ENCODE measurements at places on chromosomes 5 and 9. TPM values are rescaled to one million over a fixed set of nuclear protein-coding genes. Genes with fewer than 3 reads are reported as not detected.

DNAJC25 gene
- 3.0 TPM for total RNA-seq

RNF180 gene
- total RNA-seq: 0.69 TPM

TMEM252 gene
- not detected for total RNA-seq

PLPP7 gene
- total RNA-seq: 0.72 TPM

C5orf15 gene
- 24.1 TPM for total RNA-seq

DRD1 gene
- not detected for total RNA-seq

FOXI1 gene
- not detected for total RNA-seq

ZNF79 gene
- 12.4 TPM for total RNA-seq

PCDHB2 gene
- total RNA-seq: 0.13 TPM

PCDHGA9 gene
- 0.56 TPM for total RNA-seq

FIBCD1 gene
- 0.95 TPM for total RNA-seq

ENHO gene
- total RNA-seq: not detected

GBA2 gene
- 35.8 TPM for total RNA-seq

TAF11L5 gene
- not detected for total RNA-seq

DYNC2I2 gene
- total RNA-seq: 64.7 TPM

TAF11L10 gene
- total RNA-seq: not detected

BTNL3 gene
- total RNA-seq: not detected

CLPTM1L gene
- total RNA-seq: 147 TPM

HDHD3 gene
- 23.1 TPM for total RNA-seq

FBP1 gene
- total RNA-seq: not detected

EGFLAM gene
- total RNA-seq: not detected

ORM1 gene
- 4.4 TPM for total RNA-seq

ZDHHC11 gene
- 0.61 TPM for total RNA-seq

INSL6 gene
- total RNA-seq: not detected

KCNV2 gene
- total RNA-seq: 0.11 TPM

BARHL1 gene
- not detected for total RNA-seq

NKD2 gene
- total RNA-seq: 0.26 TPM

TLR4 gene
- 0.23 TPM for total RNA-seq

BBLN gene
- total RNA-seq: 102 TPM

TTC23L gene
- total RNA-seq: not detected
